Stimulated activated CD8-positive, alpha-beta memory T cell treated with anti-CD3 and anti-CD28 coated beads, Interleukin-15, amount 100 ng/mL, for 1 hour (primary cell): ENCODE measurements at places on chromosomes 2 and 18.

- DNase-seq: no peak
Observed at GRCh38 chr2:127261804-127262406, 32.0 kb downstream of the ERCC3 start.

DNA sequence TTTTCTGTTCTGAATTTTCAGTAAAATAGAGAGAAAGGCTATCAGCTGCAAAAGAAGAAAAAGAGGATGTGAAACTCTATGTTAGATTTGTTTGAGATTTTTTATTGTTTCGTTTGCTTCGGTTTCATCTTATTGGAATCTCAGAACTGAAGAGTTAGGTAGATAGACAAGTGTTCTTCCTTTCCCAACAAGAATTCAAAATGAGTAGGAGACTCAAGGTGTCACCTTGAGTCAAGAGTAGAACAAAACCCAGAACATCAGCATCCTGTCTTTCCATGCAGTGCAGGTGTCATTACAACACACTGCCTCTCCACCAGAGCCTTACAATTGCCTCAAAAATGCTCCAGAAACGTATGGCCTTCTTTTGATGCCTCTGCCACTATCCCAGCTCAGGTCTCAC is 21.1 kb downstream of the NBAS start:
- no peak for DNase-seq

GRCh38 chr18:8623549-8624106 is 14.4 kb downstream of the RAB12 start:
- DNase-seq: no peak

DNA sequence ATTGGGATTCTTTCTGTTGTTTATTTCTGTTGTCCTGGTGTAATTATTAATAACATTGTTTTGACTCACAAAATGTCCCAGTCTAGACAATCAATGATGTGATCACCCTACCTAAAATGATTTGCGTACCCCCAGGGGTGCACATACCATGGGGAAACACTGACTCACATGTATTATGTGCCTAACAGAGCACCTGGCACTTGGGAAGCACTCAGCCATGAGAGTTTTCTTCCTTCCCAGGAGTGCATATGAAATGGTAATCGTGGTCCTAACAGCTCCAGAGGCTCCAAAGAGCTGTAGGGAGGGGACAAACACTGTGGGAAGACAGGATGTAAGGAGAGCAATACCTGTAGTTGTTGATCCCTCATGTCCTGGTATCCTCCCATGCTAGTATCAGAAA is 187.8 kb upstream of the ERBB4 start:
- DNase-seq: no peak

- DNase-seq: no peak
Observed at GRCh38 chr2:59706729-59707128, 846.7 kb downstream of the BCL11A start.

DNA sequence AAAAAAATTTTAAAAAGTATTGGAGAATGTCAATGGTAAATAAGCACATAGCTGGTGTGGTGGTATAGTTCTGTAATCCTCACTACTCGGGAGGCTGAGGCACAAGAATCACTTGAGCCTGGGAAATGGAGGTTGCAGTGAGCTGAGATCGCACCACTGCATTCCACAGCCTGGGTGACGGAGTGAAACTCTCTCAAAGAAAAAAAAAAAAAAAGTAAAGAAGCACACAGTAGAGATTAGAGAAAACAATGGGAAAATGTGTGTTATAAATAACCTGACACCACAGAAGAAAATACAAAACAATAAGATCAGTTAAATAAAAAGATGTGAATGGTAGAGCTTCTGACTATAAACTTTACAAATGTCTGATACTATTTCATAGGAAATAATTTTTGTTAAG is 163.7 kb upstream of the WDSUB1 start:
- DNase-seq: no peak

- no peak for DNase-seq
Observed at GRCh38 chr18:57426187-57426586, 9.0 kb upstream of the ONECUT2 start.

DNA sequence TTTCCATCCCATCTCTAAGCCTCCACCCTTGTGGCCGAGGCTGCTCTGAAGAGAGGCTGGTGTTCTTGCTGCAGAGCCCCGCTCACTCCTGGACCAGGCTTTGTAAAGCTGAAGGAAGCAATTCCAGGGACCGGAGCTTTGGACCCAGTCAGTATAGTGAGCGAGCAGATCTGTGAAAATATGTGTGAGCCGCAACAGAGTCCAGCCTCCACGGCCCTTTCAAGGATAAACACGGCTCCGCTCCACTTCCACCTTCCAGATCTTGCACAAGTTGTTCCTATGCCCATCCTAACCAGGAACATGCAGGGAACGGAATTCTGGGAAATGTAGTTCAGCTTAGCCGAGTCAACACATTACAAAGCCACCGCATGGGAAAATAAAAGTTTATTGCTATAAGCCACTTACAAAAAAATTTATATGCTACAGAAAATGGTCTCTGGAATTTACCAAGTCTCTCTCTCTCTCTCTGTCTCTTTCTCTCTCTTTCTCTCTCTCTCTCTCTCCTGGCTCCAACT is 151.7 kb upstream of the ZNF521 start:
- no peak for DNase-seq

GRCh38 chr2:14626873-14627272 is 5.6 kb upstream of the LRATD1 start:
- no peak for DNase-seq

- no peak for DNase-seq
Observed at GRCh38 chr18:21230436-21230835, 11.6 kb upstream of the GREB1L start.

DNA sequence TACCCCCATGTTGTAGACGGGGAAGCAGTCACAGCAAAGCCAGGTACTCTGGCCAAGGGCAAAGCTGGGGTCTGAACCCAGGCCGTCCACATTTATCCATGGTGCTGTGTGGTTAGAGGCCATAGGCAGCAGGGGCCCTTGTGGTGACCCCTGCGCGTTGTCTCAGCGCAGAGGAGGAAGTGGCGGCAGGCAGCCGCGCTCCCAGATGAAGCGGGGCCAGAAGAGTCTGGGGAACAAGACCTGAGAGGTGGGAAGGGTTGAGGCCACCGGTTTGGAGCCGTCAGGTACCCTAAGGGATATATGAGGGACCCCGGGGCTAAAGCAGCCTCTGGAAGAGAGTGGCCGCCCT is 770 bp downstream of the ZNF396 start:
- DNase-seq: no peak

GRCh38 chr2:161409308-161409907 is 6.7 kb upstream of the TBR1 start:
- no peak for DNase-seq

GRCh38 chr18:22302144-22302543 is 115.6 kb downstream of the CTAGE1 start:
- DNase-seq: no peak

DNA sequence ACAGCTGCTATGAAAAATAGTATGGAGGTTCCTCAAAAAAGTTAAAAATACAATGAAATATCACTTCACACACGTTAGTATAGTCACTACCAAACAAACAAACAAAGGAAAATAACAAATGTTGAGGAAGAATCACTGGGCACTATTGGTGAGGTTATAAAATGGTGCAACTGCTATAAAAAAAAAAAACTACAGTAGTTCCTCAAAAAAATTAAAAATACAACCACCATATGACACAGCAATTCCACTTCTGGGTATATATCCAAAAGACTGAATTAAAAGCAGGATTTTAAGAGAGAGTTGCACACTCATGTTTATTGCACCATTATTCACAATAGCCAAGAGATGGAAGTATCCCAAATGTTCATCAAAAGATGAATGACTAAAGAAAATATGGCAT is 80.9 kb upstream of the POU3F3 start:
- no peak for DNase-seq

DNA sequence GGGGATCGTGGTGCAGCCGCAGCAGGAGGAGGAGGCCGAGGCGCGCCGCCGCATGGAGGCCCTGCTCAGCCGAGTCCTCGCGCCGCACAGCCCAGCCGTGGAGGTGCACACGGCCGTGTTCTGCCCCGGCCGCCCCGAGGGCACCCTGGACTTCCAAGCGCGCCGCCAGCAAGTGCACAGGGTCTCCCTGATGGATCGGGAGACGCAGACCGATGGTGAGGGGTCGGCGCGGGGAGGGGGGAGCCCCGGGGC is 5.1 kb upstream of the SPATA3 start:
- no peak for DNase-seq

- no peak for DNase-seq
Observed at GRCh38 chr2:176088048-176088936, 4.2 kb upstream of the HOXD13 start.

- no peak for DNase-seq
Observed at GRCh38 chr2:144703852-144704708, 184.2 kb upstream of the ZEB2 start.

DNA sequence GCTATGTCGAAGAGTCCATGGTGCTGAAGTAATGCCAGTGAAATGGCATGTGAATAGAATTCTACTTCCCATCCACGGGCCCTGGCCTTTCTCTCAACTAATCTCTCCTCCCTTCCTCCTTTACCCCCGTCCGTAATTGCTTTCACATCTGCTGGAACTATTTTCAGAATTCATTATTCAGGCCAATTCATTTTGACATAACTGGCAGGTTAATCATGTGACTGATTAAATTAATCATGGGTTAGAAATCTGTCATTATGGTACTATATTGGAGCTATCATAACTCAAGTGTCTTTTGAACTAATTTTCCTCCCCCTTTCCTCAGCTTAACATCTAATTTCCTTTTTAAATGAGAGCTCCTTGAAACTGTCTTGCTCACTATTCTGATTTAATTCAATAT is 66.9 kb downstream of the ZDBF2 start:
- no peak for DNase-seq

GRCh38 chr18:38941711-38942561 is 1376.3 kb upstream of the CELF4 start:
- no peak for DNase-seq

GRCh38 chr2:215693999-215694580 is 258.2 kb upstream of the FN1 start:
- no peak for DNase-seq

DNA sequence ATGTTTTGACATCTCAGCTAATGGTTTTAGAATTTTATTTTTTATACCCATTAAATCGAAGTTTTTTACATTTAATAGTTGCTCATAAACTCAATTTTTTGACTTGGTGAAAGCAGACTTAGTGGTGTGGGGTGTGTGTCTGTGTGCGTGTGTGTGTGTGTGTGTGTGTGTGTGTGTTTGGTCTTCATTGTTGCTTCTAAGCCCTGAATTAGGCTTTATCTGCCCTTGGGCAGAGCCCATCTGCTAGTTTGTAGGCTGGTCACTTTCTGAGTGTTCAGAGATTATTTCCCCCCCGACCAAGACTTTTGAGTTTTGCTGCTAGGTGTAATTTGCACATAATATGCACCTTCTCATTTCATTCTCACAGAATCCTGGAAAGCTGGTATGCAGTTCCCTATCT is 14.3 kb downstream of the PAX3 start:
- DNase-seq: no peak

DNA sequence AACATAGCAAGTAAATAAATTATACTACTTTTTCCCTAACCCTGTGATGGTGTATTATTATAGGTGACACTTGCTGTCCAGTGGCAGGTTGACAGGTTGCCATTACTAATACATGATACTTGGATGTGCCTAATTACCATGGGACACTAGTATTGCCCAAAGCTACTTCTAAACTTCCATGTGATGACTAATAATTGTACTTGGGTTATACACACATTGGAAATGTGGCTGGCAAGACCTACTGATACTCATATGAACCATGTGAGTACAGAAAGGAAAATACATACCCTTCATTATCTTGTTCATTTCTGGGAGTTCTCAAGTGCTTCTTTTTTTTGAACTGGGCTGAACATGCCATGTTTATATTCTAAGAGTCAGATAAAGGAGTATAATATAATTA is 156.4 kb downstream of the IKZF2 start:
- no peak for DNase-seq

DNA sequence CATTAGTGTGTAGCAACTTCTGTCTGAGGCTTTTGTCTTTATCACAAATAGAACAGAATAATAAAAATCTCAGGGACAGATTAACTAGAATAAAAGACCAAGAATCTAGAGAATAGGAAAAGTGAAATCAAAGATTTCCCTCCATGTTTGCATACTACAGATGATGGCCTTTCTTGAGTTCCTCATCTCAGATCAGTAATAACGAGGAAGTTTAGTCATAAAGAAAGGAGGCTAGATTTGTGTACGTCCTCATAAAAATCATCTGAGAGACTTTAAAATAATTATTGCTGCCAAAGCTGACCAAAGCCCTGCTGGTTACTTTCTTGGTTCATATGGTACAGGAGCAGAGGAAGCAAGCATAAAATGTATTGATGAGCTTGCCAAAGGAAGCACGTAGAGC is 117.3 kb downstream of the MIB1 start:
- DNase-seq: no peak

GRCh38 chr2:175403599-175404221 is 222.2 kb upstream of the ATP5MC3 start:
- DNase-seq: no peak

DNA sequence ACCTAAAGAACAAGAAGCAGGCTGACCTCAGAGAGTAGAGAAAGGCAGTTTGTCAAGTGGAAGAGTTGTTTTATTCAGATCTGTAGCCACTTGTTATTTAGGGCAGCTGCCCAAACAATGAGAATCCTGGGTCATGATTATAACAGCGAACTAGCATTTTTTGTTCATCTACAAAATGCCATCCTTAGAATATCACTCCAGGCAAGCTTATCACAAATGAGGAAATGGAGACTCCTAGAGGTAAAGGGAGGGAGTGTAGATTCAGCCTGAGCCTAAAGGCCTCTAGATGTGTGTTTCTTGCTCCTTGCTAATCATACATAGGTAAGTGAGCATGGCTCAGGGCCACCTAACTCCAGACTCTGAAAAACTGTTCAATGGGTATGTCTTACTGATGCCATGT is 126.1 kb downstream of the HNMT start:
- no peak for DNase-seq

DNA sequence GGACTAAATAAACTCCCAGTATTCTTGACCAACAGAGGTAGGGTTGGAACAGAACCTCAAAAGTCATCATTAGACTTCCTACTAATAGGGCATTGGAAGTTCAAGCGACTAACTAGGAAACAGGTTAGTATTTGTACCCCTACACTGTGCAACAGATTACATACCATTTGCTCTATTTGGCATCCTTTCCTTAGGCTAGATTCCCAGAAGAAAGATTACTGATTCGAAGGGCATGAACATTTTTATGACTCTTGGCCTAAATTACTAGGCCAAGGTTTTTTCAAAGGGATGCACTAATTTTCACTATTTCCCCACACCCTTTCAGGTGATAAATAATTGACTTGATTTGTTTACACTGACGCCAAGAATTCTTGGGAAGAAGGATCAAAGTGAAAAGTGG is 104.8 kb upstream of the CYP1B1 start:
- DNase-seq: no peak
